ENCODE measurements at places on chromosomes 2 and 18.

- no peak for DNase-seq
Observed at GRCh38 chr2:201859949-201860348, 53.6 kb downstream of the CDK15 start.

GRCh38 chr2:19674051-19675002 is 227.5 kb downstream of the TTC32 start:
- DNase-seq = no peak

- DNase-seq = no peak
Observed at GRCh38 chr2:216956820-216957493, 97.1 kb upstream of the TNP1 start.

GRCh38 chr18:3103576-3103975 is 90.6 kb upstream of the LPIN2 start:
- no peak for DNase-seq

GRCh38 chr2:233689031-233689430 is 3.7 kb upstream of the UGT1A6 start:
- no peak for DNase-seq

- DNase-seq = no peak
Observed at GRCh38 chr2:177254433-177255226, 9.9 kb downstream of the NFE2L2 start.

DNA sequence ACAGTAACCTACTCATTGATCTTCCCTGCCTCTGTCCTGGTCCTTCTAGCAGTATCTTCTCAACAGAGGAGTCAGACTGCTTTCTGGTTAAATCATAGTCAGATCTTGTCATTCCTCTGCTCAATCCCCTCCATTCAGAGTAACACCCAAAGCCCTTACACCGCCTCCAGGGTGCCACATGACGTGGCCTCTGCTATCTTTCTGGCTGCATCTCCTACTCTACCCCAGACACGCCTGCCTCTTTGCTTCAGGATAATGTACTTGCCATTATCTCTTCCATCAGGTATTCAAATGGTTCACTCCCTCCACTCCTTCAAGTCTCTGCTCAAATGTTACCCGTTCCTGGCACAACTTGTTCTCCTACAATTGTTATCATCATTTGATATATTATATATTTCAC is 36.3 kb upstream of the ACVR2A start:
- DNase-seq = no peak

- DNase-seq = no peak
Observed at GRCh38 chr2:203018181-203018580, 3.5 kb downstream of the NBEAL1 start.

DNA sequence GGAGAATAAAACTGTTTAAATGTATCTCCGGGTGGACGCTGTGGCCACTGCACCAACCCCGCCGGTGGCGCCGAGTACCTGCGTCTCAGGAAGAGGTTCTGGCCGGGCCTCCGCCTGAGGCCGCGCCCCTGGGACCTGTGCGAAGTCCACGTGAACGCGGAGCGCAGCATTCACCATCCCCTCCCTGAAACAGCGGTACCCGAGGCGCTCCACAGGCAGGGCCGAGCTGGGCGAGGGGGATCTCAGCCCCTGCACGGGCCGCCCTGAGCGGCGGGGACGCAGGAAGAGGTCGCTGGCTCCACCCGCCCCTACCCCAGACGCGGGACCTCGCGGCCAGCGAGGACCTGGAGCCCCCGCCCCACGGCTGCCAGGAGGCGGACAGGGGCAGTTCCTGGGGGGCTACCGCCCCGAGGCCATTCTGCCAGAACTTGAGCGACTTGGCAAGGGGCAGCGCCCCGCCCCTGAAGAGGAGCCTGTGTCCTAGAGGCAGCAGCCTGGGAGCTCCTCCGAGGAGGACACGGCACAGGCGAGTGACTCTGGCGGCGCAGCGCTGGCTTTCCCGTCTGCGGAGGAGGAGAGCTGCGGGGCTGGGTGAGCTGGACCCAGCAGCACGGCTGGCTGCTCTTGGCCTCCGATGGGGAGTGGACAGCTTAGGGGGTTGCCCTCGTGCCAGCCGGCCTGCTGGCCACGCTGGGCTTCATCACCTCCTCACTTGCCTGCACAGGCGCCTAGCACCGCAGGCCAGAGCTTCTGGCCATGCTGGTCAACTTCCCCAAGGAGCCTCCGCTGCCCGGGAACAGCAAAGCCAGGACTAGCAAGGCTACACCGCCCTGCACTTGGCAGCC is 9.7 kb upstream of the TEKT4 start:
- DNase-seq = no peak

GRCh38 chr2:180520206-180520605 is 460.2 kb upstream of the UBE2E3 start:
- no peak for DNase-seq

DNA sequence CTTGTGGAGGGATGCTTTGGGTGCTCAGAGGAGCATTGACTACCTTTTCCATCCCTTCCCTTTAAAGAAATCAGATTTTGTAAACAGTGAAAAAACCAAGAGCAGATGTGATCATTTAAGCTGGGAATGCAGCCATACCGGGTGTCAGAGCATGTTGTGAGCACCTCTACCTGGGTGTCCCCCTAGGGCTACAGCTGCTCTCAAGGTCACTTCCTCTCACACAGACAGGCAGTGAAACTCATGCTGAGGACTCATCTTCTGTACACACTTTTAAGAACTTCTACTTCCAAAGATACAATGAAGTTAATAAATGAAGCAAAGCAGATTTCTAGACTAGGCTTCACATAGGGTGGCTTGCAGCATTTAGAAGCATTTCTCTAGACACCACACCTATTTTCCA is 48.4 kb upstream of the FRZB start:
- no peak for DNase-seq

DNA sequence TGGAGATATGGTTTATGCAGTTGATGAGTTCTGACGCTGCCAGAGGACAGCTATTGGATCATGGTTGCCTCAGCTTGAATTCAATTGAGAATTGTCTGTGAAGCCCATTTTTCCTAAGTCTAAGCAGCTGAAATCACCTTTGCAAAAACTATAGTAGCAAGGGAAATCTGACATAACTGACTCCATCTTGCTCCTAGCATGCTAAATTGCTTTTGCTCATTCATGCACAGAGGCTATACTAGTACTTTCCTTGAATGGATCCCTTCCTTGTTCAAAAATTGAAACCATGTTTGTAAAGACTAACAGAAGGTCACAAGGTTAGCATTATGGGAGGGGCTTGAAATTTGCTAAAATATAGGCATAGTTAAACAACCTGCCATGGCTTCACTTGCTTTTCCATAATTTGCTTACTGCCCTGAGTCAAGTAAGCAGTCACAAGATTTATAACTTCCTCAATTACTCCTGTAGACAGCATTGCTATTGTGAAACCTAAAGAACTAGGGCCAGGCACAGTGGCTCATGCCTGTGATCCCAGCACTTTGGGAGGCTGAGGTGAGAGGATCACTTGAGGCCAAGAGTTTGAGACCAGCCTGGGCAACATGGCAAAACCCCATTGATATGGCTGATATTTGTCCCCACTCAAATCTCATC is 41.2 kb downstream of the CHRNA1 start:
- no peak for DNase-seq

- DNase-seq = no peak
Observed at GRCh38 chr2:236572482-236572881, 2.9 kb downstream of the ACKR3 start.

DNA sequence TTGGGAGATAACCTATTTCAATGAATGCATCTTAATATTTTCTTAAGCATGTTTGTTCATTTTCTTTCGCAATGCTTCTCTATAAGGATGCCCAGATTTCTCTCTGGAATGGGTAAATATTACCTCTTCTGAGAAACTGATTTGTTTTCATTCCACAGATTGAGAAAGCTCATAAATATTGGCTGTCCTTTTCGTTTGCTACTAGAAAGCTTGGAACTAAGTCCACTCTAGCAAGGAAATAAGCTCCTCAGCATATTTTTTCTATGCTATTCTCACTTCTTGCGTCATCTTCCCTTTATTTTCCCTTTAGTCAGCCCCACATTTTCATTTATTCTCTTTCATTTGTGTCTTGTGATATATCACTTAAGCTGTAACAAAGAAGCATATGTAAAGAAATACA is 76.3 kb downstream of the ANTXR1 start:
- DNase-seq = no peak

GRCh38 chr2:7444626-7445025 is 527.4 kb downstream of the RNF144A start:
- DNase-seq = no peak

DNA sequence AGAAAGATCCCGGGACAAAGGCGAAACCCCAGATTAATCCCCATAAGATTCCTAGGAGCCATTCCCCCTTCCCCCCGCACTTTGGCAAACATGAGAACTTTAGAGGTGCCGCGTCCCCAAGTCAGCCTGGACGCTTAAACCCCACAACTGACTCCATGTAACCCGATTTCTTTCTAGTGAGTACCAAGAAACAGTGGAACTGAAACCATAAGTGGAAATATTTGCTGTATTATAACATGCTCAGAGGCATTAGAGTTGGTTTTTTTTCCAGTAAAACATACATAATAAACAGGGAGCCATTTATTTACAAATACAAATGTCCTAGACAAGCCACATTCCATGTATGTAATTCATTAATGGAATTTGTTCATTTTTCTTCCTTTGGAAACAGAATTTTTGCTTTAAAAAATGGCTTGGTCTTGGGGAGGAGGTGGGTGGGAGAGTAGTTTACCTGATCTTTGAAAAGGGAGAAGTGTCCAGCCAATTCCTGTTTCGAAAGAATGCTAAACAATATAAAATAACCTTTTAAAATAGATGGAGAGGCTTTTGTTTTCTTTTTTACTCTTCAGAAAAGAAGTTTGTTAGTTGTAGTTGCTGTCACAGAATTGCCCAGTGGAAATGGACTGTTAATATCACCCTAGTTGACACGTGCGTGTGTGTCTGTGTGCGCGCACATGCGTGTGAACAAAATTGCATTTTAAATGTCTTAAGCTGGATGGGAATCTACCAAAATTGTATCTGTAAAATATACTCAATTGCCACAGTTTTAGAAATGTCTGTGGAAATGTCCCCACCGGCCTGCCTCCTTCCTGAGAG is 10.6 kb downstream of the POU3F3 start:
- no peak for DNase-seq

DNA sequence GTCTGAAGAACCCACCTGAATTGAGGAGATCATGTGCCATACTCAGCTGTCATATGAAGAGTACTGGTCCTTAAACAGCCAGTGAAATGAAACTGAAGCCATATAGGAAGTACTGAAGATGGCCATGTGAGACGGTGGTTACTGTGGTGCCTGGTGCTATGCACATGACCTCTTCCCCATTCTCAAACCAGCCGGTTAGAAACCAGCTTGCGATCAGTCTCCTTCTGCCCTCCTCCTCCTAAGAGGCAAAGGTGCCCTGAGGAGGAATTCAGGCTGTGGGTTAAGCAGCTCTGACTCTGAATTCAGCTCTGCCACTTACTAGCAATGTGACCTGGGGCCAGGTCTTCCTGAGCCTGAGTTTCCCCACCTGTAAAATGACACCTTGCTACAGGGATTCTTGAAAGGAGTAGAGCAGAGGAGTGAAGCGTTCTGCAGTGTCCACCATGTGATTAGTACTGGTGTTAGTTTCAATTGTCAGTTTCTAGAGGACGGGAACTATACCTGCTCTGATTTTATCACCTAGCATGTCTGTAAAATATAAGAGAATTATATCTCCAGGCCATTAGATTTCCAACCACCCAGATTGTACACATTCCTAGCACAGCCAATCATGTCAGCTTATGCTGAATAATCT is 5.1 kb downstream of the FECH start:
- DNase-seq = peak; percentile 28

DNA sequence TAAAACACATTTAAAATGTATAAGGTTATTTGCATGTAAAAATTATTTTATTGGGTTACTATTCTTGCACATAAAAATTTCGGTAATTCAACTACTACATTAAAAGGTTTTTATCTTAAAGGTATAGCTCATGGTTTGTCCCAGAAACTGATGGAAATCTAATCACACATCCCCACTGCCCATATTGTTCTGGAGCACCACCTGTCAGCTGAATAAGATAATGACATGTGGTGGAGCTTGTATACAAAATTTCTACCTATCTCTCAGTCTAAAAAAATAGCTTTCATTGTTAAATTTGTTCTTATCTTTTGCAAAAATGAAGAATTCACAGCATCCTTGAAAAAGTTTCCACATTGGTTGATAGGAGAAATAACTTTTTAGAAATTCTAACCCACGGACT is 18.3 kb downstream of the ERBB4 start:
- DNase-seq = no peak

- DNase-seq = no peak
Observed at GRCh38 chr2:38116762-38117161, 40.8 kb upstream of the CYP1B1 start.

GRCh38 chr18:23114171-23114881 is 21.0 kb upstream of the CABLES1 start:
- no peak for DNase-seq

GRCh38 chr2:26542676-26543505 is 65.0 kb upstream of the OTOF start:
- DNase-seq = no peak

DNA sequence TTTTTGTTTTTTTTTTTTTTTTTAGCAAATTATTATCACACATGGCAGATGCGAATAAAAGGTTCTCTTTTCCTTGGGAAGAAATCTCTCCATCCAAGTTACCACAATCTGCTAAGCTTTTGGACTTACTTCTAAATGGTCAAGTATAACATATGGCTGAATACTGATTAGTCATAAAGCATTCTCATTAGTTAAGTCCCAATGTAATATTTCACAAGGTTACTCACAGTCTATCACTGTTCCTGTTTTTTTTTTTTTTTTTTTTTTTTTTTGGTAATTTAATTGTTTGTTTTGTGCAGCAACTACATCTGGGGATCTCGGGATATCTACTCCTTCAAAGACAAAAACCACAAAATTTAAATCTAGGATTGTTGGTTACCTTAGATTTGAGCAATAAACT is 771.7 kb downstream of the CPS1 start:
- DNase-seq = no peak

DNA sequence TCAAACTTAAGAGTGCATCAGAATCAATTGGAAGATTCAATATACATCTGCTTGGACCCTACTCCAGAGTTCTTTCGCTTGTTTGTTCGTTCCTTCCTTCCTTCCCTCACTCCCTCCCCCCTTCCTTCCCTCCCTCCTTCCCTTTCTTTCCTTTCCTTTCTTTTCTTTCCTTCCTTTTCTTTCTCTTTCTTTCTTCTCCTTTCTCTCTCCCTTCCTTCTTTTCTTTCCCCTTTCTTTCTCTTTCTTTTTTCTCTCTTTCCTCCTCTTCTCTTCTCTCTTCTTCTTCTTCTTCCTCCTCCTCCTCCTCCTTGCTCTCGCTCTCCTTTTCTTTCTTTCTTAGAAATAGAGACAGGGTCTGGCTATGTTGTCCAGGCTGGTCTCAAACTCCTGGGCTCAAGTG is 45.9 kb downstream of the MTHFD2 start:
- no peak for DNase-seq
